ENCODE measurements at places on chromosomes 11 and 22. TPM values are rescaled to one million over a fixed set of nuclear protein-coding genes. Genes with fewer than 3 reads are reported as not detected.

DNA sequence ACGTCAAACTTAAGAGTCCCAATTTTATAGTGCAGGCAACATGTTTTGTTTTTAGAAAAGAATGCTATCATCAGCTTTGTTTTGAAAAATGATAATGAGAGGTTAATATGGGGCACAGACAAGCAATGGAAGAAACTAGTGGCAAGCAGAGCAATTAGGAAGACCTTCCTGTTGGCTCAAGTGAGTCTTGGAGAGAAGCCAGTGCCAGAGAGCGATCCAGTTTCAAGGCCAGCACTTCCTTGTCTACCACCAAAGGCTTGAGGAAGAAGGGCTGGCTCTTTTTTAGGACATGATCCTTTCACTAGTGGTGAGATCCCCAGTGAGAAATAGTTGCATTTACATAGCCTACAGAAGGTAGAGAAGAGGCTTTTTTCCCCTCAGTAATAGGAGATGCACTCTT is 1340.7 kb downstream of the LRRC4C start:
- no peak for DNase-seq

DNA sequence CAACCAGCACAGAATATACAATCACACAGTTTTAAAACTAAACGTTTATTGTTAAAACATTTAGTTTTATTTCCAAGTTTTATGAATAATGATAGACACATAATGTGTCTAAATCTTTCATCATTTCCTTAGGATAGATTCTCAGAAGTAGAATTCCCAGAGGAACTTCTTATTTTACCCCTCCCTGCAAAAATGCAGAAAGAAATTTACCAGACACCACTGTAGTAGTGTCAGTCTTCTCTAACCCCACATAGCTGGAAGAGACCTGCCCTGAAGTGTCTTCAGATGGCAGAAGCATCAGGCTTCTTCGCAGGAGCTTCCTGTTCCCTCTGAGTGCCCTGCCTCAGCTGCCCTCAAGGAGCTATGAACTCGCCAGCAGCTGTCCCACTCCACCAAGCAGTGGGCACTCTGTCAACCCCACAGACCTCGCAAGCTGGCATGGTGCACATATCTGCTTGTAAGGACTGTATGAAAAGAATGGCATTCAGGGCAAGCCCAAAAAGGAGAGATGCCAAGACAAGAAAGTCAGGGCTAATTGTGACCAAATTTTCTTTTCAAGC is 28.5 kb upstream of the PAK1 start:
- DNase-seq = no peak

DNA sequence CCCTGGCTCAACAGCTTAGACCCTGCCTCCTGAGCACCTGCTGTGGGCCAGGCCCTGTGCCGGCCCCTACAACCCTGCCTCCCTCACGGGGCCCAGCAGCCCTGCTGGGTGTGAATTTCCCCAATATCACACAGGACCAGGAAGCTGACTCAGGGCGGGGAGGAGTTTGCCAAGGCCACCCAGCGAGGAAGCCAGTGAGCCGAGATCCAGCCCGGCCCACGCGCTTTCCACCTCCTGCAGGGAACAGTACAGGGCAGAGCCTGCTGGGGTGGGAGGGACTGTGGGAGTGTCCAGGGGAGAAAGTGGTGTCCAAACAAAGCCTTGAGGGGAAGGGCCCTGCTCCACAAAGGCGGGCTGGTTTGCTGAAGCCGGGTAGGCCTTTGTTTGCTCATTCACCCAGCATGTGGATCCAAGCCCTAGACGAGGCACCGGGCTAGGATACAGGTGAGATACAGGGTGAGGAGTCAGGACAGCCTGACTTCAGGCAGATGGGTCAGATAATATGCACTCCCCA is 26.8 kb downstream of the RPL3 start:
- peak; percentile 82 for DNase-seq

Gene PAK1
- total RNA-seq = 62.0 TPM

Gene SYT7
- total RNA-seq = 15.5 TPM

All from hepatocyte (in vitro differentiated cells).